ENCODE measurements at places on chromosomes 5 and 9.

DNA sequence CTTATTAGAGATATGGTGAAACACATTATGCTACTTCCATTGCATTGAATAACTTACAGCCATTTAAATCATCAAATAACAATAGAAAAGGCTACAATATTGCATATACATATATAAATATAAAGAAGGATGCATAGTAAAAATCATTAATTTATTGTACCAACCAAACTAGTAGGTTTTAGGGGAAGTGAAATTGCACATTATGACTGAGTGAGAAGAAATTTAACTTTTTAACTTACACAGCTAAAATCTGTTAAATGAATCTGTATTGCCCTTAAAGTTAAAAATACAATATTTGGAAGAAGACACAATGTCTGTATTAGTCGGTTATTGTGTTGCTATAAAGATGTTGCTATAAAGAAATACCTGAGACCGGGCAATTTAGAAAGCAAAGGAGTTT lies 2073.7 kb upstream of the ACO1 start:
- DNase-seq: no peak

GRCh38 chr5:148937830-148938521 lies 111.6 kb downstream of the ADRB2 start:
- no peak for DNase-seq

- DNase-seq: no peak
Observed at GRCh38 chr5:167269146-167269545, 1022.3 kb upstream of the WWC1 start.

- no peak for DNase-seq
Observed at GRCh38 chr9:113638490-113638889, 175.0 kb downstream of the RGS3 start.

- DNase-seq: no peak
Observed at GRCh38 chr5:62569470-62569869, 9.1 kb upstream of the LRRC70 start.

GRCh38 chr9:134056483-134057306 lies 11.1 kb downstream of the BRD3 start:
- DNase-seq: peak; percentile 36

- DNase-seq: peak; percentile 64
Observed at GRCh38 chr5:127290019-127290945, at the start of gene MEGF10. Gene MEGF10 (plus strand): TSS chr5:127290796. CDS start chr5:127331309, 40,513 bp downstream.

GRCh38 chr9:98922721-98923435 lies 20.8 kb upstream of the COL15A1 start:
- DNase-seq: no peak

DNA sequence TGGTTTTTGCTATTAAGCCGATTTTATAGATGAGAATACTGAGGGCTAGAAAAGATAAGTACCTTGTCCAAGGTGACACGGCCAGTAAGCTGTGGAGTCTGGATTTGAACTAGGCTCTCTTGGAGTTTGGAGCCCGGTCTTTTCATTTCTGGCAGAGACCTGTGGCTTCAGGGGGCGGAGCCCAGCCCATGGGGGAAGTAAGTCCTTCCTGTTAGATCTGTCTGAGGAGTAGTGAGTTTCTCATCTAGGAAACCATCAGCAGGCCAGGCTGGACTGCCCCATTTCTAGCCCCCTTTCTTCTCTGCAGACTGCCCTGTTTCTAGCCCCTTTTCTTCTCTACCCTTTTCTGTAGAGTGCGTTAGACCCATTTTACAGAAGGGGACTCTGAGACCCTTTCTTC lies 521 bp upstream of the PTGS1 start:
- DNase-seq: no peak

GRCh38 chr5:39057734-39058133 lies 16.5 kb downstream of the RICTOR start:
- peak; percentile 27 for DNase-seq

DNA sequence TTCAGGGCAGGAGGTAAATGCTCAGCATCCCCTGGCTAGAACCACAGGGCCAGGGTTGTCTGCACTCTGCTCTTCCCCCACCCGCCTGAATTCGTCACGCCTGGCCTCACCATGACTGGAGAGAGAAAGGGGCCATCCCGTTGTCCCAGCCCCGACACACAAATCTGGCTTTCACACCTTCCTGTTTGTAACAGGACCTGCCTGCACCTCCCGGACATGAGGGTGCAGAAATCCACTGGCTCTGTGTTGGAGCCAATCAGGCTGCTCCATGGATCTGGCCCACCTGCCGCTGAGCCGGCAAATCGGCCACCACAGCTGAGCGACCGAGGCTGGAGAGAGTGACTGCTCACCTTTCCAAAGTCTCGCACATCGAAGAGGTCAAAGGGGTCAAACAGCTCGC lies 53.4 kb downstream of the VAV2 start:
- no peak for DNase-seq

DNA sequence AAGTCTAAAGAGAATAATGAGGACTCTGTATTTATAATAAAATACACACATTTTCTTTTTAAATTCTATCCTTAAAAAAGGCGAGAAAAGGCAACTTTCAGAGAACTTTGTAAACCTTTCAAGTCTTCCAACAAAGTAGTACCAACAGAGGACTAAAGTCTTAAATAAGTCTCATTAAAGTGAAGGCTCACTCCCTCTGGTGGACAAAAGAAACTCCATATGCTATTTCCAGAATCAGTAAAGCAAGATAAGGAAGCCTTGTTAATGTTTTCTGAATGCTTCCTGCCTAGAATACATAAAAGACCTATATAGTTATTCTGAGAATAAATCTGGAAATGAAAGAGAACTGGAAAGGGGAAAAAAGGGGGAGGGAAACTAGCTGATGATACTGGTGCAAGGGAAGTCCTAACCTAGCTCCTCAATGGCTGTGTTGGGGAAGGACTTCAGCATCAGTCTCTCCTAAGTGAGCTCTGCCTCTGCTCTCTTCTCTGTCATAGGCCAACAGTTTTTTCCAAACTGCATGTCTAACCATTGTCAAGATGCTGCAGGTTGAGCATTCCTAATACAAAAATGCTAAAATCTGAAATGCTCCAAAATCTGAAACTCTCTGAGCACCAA lies 7.2 kb downstream of the HMGCS1 start:
- DNase-seq: peak; percentile 83

DNA sequence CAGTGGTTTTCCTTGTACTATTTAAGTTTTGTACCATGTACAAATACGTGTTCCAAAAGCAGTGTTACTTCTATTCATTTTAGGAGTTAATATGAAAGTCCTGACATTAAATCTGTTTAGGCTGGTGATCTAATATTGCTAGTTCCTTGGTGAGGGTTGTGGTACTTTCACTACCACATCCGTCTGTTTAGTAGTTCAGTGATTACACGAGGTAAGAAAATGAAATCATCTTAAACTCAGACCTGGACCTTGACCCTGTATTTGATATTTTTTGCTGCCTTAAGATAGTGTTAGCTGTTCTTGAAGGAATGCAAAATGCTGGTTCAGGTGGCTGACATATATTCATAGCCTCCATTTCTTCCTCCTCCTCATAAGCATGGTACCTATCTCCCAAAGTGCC lies 50.3 kb downstream of the MTAP start:
- DNase-seq: peak; percentile 80
